ENCODE measurements at places on chromosomes 2 and 18. TPM values are rescaled to one million over a fixed set of nuclear protein-coding genes. Genes with fewer than 3 reads are reported as not detected.

The MTCL1 gene
- 0.20 TPM for total RNA-seq

DNA sequence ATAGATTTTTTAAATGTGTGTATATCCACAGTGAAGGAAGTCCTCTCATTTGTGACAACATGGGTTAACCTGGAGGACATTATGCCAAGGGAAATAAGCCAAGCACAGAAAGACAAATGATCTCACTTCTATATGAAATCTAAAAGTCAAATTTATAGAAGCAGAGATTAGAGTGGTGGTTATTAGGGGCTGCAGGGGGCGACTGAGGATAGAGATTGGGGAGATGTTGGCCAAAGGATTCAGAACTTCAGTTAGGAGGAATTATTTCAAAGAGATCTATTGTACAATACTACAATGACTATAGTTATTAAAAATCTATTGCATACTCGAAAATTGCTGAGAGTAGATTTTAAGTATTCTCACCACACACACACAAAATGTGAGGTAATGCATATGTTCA lies 252.4 kb upstream of the SLC39A10 start:
- DNase-seq: no peak

DNA sequence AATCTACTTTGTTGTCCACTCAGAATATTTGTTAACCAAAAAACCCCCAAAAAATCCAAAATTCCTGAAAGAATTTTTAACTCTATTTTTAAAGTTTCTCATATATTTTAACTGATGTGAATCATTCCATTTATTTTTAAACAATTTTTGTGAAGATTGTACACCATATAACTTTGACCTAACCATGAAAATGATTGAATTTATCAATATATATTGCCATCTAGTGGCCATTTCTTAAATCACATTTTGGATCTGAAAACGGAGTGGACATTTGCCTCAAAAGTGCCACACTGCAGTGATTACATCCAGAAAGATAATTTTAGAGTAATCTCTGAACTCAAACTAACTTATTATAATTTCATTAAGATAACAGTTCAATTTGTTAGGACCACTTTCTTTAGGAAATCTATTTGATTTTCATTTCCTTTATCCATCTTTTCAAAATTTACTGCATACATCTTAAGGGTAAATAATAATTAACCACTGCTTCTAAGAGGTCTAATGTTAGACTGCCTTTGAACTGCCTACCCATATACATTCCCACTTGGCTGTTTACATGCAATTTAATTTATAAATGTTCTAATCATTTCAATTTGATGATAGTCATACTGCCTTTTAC lies 71.1 kb downstream of the DSC3 start:
- no peak for DNase-seq

DNA sequence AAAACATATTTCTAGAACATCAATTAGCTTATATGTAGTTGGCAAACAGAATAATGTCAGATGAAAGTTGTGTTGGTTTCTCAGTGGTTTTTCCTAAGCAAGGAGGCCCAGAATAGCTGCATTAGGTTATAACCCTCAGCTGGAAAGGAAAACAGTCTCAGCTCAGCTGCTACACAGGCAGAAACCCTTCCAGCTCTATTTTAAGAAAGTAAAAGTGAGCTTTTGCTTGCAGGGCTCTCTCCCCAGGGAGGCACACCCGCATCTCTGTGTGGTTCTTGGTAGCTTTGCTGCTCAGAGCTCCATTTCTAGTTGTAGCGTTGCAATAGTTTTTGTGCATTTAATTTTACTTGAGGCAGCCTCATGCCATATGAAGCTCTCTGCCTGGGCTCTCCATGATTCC lies 54.6 kb downstream of the PIKFYVE start:
- DNase-seq: no peak

DNA sequence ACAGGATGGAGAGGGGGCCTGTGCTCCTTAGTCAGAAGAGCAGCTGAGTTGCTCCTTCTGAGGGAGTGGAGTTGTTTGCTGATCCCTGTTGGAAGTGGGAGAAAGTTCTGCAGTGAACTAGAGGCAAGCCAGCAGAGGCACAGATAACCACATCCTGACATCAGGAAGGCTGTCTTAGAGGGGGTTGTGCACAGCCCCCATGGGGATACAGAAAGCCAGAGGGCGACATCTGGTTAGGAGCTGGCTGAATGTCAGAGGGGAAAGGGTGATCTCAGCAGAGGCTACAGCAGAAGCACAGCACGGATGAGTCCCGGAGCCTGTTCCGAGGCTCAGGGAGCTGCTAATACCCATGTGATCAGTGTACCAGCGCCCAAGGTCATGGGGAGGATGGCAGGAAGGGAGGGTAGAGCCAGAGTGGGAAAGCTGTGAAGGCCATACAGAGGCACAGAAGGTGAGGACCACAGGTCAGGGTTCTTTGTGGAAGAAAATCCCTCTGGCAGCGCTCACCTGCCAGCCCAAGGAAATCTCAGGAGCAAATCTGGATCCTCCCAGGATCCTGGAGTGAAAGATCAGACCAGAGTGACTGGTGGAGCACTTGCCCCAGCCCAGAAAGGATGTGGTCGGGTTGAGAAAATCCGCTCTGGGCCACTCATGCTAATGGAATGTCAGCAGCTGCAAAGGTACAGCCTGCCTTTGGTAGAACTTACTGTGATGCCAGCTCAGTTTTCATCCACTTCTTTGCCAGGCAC lies 111.8 kb downstream of the STPG4 start:
- no peak for DNase-seq

The COX7A2L gene
- 84.7 TPM for total RNA-seq

DNA sequence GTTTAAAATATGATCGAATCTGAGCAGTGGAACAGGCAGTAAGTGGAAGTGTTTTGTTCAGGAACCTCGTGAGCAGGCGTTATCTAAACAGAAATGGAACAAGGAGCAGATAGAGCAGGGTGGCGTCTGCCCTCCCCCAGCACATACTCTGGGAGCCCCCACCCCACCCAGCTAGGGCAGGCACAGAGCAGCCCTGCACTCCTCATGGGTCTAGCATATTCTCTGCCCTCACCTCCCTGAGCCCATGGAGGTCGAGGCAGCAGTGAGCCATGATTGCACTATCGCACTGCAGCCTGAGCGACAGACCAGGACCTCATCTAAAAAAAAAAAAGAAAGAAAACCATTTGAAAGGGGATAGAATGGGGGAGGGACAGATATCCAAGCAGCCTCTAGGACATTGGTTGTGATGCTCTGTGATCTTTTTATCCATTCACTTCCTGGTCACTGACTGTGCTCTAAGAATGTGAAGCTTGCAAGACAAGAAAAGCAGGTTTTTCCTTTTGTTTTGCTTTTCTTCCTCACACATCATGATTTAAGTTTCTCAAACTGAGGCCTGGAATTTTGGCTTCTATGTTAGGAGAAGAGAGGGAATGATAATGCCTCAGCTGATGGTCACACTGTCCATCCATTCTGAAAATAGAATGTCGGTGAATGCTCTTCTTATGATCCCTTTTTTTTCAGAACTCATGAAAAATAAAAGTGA lies 3.1 kb downstream of the MLPH start:
- no peak for DNase-seq

The POTEF gene
- total RNA-seq: not detected

The HOXD12 gene
- not detected for total RNA-seq

GRCh38 chr2:33126552-33126951 lies 179.8 kb downstream of the LTBP1 start:
- DNase-seq: no peak

DNA sequence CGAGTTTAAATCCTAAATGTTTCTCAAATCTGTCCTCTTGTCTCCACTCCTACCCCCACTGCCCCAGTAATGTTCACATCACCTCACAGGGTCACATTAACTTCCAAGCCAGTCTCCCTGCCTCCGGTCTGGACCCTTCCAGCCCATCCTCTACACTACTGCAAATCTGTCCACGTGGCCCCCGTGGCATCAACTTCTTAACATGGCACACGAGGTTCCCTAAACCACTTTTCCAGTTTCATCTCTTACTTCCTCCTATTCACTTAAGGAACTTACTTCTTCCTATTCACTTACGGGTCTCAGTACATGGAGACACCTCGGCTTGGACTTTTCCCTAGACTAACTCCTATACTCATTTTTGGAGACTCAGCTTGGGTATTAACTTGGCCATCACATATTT lies 27.0 kb downstream of the MRPL33 start:
- no peak for DNase-seq

- no peak for DNase-seq
Observed at GRCh38 chr18:23889907-23890306, 124.6 kb upstream of the TTC39C start.

The EHD3 gene
- 1.9 TPM for total RNA-seq

DNA sequence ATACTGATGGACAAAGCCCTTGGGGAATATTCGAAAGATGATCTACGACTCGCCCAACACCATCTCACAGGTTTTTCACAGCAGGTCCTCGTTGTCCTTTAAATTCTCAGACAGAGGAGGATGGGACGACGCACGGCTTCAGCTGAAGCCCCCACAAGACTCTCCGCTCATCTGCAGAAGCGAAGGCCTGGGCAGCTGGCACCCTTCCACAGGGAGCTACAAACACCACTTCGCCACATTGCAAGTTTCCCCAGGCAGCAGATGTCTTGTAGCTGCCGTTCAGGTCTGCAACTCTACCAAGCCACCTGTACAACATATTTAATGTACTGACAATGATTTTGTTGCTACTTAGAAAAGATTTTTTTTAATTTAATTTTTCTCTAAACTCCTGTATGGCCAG lies 642.9 kb downstream of the ZEB2 start:
- DNase-seq: no peak

- no peak for DNase-seq
Observed at GRCh38 chr2:234110219-234110618, 59.7 kb downstream of the SPP2 start.

DNA sequence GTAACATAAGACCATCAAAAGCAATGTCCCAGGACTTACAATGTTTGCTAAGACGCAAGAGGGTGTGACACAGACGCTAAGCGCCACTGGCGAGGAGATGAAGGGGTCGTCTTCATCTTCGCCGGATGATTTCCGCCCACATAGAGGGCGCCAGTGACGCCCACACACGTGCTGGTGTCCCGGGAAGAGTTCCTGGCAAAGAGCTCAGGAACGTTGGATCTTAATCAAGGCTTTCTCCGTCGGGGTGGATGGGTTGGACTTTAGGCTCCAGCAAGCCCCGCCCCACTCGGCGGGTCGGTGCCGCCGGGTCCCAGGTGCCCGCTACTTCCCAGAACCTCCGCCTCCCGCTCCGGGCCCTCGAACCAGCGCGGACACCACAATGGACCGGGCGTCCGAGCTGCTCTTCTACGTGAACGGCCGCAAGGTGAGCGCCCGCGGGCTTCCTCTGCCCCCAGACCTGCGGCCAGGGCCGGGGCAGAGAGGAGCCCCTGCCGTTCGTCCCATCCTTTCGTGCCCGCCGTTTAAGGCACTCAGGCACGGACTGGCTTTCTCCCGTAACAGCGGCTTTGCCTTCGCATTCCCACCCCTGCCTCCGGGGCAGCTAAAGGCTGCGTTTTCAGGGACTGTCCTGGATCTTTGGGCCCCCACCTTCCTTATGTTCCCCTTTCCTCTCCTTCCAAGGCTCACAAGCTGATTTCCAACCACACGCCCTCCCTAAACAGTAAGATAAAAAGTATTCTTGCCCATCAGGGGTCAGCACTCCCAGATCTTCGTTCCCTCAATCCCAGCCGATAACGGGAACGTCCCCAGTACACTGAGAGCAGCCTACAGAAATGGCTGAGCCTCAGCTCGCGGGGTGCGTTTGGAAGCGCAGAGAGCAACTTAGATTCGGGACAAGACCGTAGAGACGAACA lies at the start of gene AOX1:
TSS of gene AOX1 (plus strand) at position 285 of the 914 bp plus-strand sequence. CDS start at position 380, 95 bp downstream.
- DNase-seq: no peak

GRCh38 chr18:6741786-6742185 lies 12.3 kb downstream of the ARHGAP28 start:
- no peak for DNase-seq

GRCh38 chr2:73386894-73387636 lies 1.4 kb downstream of the ALMS1 start:
- DNase-seq: no peak

DNA sequence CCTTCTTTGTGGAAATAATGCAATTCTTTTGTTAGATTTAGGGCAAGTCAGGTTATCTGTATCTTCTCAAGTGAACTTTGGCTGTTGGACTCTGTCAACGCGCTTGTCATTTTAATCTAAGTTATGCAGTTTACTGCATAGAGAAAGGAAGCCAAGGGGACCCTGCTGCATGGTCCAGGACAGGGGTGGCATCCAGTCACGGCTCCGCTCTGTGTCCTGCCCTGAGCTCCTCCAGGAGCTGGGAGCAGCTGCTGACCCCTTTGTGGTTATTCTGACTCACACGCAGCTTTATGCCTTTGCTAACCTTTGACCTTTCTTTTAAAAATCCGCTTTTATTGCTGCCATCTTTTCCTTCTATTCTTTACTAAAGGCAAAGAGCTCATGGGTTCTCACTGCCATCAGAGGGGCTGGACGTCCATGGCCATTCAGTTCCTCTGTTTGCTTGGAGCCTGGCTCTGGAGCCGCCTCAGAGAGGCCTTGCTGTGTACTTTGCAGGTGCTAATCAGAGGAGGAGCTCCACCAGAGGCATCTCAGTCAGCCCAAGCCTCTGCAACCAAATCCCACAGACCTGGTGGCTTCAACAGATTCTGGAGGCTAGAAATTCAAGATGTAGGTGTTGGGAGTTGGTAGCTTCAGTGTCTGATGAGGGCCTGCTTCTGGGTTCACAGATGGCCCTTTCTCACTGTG lies 39.3 kb downstream of the SNTG2 start:
- no peak for DNase-seq

The MPHOSPH10 gene
- 68.8 TPM for total RNA-seq

- DNase-seq: no peak
Observed at GRCh38 chr2:203687165-203687564, 19.3 kb upstream of the CD28 start.

All from activated T-helper 1 cell treated with anti-CD3 and anti-CD28 coated beads, Interleukin-12 subunit alpha, Interleukin-12 subunit beta, Interleukin-2, Interleukin-4 antibody, amounts not matched to agents 30 ng/mL and 10 ng/mL and 1 ng/mL, durations not matched to agents 14 hours and 24 hours and 36 hours (primary cell).